ENCODE measurements at places on chromosomes 13 and 19.

- DNase-seq: no peak
These were observed 460 bp upstream of the ZNF155 start for GRCh38 chr19:43983544-43983911.

- DNase-seq: no peak
These were observed 343.1 kb downstream of the TEX29 start for GRCh38 chr13:111663505-111663904.

DNA sequence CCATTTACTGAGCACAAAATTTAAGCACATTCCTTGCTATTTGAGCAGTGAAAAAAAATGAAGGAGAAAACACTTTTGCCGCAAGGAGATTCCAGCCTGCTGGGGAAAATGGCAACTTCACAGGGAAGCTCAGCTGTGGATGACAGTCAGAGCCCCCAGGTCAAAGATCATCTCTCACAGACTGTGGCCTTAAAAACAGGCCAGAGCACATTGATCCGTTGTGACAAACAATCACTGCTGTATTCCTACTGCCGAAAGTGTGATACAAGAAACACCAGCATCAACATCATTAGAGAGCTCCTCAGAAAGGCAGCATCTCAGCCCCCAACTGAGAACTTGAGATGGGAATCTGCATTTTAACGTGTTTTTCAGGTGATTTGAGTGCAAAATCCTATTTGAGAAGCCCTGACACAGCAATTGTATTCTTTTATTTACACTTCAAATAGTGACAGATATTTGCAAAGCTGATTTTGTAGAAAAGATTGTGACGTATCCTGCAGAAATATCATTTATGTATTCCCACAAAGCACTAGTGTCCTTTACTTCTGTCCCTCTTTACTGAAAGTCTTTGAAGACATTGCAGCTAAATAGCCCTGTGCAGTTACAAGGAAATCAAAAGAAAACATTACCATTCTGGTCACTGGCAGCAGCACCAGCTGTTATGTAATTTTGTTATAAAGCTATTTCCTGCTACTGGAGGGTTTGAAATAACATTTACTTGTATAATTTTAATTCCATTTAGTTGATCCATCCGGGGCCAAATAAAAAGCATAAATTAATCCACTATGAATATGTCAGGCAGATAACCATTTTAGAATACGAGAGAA, 652.0 kb downstream of the LIG4 start:
- no peak for DNase-seq

DNA sequence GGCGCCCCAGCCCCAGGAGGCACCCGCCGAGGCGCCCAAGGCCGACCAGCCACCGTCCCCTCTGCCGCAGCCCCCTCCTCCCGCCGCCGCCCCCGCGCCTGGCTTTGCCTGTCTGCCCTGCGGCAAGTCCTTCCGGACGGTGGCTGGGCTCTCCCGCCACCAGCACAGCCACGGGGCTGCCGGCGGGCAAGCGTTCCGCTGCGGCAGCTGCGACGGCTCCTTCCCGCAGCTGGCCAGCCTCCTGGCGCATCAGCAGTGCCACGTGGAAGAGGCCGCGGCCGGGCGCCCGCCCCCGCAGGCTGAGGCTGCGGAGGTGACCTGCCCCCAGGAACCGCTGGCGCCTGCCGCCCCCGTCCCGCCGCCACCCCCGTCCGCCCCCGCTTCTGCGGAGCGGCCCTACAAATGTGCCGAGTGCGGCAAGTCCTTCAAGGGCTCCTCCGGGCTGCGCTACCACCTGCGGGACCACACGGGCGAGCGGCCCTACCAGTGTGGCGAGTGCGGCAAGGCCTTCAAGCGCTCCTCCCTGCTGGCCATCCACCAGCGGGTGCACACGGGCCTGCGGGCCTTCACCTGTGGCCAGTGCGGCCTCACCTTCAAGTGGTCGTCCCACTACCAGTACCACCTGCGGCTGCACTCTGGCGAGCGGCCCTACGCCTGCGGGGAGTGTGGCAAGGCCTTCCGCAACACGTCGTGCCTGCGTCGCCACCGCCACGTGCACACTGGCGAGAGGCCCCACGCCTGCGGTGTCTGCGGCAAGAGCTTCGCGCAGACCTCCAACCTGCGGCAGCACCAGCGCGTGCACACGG, 2.6 kb upstream of the NAT14 start:
- DNase-seq: no peak

- DNase-seq: no peak
These were observed 1519.6 kb downstream of the PCDH9 start for GRCh38 chr13:65710514-65710913.

GRCh38 chr13:93001866-93002461, 224.6 kb upstream of the GPC6 start:
- no peak for DNase-seq

- DNase-seq: no peak
These were observed 39.3 kb upstream of the RNF17 start for GRCh38 chr13:24724714-24725113.

GRCh38 chr19:13334801-13335481, 171.3 kb downstream of the CACNA1A start:
- no peak for DNase-seq

GRCh38 chr19:34393031-34393430, 11.2 kb upstream of the PDCD2L start:
- DNase-seq: no peak

- DNase-seq: no peak
These were observed 37.7 kb downstream of the SMIM24 start for GRCh38 chr19:3442487-3443071.

DNA sequence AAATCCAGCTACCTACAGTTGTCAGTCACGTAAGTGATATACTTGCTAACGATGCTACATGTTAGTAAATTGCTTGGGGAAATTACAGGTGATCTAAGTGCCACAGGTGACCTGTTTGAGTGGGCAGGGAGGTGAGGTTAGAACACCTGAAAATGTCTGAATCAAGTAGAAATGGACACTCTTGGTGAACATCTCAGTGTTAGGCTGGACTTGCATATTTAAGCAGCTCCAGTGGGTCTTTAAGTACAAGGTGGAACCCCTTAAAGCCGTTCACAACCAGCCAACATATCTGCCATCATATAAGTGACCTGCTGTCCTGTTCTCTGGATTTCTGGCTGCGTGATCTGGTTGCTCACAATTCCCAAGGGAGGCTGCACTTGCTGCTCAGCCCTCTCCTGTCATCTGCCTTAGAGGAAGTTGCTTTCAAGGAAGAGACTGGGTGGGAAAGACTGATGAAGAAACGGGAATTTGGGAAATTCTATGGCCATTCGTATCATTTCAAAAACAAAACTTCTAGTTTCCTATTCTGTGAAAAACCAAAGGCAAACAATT, 244.0 kb downstream of the DCLK1 start:
- no peak for DNase-seq

- DNase-seq: no peak
These were observed 4.7 kb upstream of the IRS2 start for GRCh38 chr13:109790942-109791605.

DNA sequence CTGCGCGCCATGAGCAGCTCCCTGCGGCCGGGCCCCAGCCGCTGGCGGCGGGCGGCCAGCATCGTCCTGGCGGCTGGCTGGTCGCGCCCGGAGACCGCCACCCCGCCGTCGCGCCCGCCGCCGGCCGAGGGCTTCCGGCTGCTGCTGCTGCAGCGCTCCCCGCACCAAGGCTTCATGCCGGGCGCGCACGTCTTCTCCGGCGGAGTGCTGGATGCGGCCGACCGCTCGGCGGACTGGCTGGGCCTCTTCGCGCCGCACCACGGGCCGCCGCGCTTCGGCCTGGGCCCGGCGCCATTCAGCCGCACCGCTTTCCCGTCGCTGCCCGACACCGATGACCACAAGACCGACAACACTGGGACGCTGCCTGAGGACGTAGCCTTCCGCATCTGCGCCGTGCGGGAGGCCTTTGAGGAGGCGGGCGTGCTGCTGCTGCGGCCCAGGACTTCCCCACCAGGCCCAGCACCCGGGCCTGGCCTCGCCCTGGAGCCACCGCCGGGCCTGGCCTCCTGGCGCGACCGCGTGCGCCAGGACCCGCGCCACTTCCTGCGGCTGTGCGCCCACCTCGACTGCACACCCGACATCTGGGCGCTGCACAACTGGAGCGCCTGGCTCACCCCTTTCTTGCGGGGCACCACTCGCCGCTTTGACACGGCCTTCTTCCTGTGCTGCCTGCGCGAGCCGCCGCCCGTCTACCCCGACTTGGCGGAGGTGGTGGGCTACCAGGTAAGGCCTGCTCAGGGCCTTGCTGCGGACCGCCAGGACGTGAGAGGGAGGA, 518 bp downstream of the NUDT19 start:
- peak; percentile 56 for DNase-seq

DNA sequence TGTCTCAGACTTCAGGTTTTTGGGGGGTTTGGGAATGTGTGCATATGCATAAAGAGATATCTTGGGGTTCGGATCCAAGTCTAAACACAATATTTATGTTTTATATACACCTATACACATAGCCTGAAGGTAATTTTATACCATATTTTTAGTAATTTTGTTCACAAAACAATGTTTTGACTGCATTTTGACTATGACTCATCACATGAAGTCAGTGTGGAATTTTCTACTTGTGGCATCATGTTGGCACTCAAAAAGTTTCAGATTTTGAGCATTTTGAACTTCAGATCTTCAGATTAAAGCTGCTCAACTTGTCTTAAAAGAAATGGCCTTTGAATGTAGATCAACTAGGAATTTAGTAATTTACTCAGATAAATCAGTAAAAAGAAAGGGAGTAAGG, 712.9 kb upstream of the GPC6 start:
- no peak for DNase-seq

DNA sequence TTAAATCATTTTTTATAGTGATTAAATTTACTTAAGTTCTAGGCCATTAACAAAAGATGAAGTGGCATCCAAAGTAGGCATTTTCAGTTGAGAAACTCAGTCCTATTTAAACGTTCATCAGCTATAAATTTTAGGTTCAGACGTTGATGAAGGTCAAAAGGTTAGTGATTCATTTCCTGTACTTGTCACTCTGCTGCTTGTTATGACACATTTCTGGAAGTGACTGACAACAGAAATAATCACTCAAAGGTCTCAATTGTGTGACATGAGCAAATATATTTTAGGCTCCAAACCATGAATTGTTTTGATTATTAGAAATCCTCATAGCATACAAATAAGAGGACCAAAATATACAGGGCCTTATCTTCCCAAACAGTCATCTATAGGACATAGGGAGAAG, 10.3 kb upstream of the EDNRB start:
- no peak for DNase-seq

DNA sequence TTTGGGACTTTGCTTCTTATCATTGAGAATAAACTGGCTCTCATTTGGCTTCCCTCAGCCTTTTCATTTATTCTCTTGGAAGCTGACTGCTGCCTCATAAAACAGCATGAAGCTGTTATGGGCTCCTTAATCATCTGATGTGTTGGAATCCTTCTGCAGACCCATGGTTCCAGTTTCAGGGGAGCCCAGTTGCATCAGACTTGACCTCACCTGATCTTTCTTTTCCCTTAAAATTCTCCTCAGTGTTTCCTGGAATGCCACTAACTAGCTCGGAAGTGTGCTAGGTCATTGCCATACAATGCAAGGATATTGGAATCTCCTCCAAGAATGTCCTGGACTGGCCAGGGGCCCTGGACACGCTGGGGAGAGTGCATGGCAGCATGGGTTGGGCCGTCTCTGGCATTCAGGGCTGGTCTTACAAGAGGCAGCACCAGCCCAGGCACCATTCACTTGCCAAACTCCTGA, 158.7 kb downstream of the FLT1 start:
- DNase-seq: peak; percentile 39

DNA sequence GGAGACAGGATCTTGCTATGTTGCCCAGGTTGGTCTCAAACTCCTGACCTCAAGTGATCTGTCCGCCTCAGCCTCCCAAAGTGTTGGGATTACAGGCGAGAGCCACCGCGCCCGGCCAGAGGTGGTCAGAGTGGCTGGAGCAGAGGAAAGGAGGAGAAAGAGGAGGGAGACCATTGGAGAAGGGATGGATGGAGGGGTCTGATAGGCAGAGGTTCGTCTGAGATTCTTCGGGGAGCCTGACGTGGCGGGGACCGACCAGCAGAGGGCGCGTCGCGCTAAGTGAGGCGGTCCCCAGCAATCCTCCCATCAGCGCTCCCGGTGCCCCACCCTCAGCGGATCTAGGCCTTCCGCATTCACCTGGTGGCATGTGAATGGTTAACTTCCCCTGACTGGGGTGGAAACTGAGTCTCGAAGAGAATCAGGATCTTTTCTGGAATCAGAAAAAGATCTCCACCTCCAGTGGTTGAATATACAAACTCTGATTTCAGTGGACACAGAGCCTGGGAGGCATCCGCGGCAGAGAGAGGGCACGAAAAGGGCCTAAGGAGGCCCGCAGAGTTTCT, 8.8 kb downstream of the GTPBP3 start:
- peak; percentile 87 for DNase-seq

DNA sequence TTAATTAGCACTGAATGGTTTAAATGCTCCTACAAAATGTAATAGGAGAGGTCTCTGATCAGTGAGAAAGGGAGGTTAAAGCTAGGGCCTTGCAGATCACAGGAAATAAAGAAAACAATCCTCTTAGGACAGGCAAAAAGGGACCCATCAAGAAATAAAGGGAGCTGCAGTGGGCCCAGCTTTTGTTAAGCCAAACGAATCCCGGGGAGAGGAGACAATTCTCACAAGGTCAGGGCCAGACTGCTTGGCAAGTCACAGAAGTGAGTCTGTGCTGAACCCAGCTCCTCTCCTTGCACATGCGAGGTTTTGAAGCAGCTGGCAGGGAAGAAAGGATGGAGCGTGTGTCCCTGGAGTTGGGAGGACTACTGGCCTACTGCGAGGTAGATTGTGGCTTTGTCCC, 285.8 kb downstream of the COG6 start:
- DNase-seq: no peak

- no peak for DNase-seq
These were observed 6.2 kb downstream of the HIPK4 start for GRCh38 chr19:40383668-40384248.

DNA sequence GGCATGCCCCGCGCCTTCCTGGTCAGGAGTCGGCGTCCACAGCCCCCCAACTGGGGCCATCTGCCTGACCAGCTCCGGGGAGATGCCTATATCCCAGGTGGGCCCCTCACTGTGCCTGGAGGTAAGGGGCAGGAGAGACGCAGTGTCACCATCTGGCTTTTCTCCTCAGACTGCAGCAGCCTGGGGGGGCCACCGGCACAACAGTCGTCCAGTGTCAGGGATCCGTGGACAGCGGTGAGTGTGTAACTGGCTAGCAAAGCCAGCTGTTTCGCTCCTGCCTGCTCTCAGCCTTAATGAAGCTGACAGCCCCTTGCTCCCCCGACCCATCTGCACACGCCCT, 227 bp downstream of the OVOL3 start:
- DNase-seq: no peak

DNA sequence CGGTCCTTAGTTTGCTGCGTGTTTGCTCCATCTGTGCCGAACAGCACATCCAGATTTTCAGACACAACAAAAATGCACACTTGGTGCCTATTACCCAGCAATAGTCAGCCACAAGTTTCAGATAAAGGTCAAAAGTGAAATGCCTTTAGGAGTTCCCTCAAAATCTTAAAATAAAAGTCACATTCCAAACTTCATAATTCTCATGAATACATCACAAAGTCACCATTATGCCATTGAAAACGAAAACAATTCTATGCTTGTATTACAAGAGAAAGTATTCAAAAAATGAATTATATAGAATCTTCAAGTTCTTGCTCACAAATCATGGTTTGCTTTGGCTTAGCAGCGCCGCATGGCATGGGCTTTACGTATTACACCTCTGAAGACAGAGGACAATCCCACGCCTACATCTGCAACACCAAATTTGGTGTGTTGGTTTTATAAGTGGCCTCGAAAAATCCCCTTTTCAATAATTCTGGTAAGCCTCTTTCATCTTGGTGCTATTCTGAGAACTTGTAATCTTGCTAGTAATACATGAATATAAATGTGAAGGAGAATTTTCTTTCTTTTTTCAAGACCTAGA, 26.6 kb downstream of the COL4A1 start:
- no peak for DNase-seq
